ENCODE measurements at places on chromosomes 12 and 14.

DNA sequence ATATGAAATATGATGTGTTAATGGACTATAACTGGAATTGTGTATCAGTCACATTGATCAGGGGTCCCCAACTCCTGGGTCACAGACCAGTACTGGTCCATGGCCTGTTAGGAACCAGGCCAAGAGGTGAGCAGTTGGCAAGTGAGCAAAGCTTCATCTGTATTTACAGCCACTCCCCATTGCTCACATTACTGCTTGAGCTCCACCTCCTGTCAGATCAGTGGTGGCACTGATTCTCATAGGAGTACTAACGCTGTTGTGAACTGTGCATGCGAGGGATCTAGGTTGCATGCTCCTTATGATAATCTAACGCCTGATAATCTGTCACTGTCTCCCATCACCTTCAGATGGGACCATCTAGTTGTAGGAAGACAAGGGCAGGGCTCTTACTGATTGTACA is 72.3 kb downstream of the CDK17 start:
- DNase-seq: no peak

DNA sequence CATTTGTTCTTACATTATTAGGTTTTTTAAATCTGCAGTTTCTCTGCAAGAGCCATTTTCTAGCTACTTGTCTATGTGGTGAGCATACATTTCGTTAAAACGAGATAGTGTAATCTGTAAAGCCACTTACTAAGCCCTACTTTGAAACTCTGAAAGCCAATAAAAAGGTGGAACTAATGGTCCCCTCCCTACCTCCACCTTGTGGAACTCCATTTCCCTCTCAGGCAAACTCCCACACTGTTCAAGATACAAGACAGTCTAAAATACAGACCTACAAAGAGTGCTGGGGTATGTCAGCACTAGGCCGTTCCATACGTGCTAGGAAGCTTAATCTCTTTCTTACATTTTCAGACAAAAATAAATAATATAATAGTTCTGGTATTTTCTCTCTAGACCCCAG is 74.1 kb downstream of the DUSP6 start:
- no peak for DNase-seq

GRCh38 chr12:97324471-97324870 is 138.1 kb upstream of the RMST start:
- DNase-seq: no peak

DNA sequence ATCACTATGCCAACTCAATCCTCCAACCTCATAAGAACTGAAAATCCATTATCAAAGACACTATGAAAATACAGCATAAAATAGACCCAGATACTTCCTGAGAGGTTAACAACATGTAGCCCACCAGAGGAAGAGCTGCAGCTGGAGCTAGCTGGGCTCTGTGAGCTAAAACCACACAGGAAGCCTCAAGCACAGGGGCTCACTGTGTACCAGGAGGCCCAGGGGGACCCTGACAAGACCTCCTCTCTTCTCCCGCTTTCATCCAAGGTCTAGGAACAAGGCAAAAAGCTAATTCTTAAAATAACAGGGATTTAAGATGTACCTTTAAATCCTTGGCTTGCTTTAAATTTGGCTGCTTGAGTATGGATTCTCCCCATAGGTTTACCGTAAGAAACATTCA is 53.6 kb downstream of the EIF2S3B start:
- no peak for DNase-seq

DNA sequence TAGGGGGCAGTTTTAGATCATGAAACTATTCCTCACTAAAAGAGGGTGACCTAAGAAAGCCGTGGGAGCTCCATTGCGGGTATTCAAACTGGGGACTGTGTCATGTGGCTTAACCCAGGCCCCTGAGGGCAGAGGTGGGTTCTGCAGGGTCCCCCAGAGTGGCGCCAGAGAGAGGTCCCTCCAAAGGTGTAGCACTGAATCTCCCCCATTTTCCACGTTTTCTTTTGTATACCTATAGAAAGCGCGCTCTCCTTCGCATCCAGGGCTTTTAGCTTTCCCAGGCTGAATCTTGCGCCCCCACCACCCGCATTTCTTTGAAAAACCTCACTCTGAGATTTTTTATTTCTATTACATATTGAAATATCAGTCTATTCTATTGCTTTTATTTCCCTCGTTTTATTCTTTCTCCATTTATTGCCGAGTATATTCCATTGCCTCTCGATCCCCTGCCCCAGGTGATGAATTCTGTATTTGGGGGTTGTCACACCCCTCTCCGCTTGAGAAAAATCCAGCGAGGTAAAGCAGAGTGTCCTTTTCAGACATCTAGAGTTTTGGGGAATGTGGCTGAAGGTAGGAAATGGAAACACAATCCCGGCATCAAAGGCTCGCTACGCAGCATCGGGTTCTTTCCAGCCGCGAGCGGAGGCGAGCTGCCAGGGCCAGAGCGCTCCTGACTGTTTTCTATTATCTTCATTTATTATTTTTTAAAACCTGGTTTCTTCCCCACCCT is 870 bp upstream of the HOXC13 start:
- no peak for DNase-seq

GRCh38 chr14:41785696-41786095 is 179.0 kb downstream of the LRFN5 start:
- no peak for DNase-seq

GRCh38 chr12:68358532-68359485 is 26.6 kb upstream of the MDM1 start:
- DNase-seq: peak; percentile 88

DNA sequence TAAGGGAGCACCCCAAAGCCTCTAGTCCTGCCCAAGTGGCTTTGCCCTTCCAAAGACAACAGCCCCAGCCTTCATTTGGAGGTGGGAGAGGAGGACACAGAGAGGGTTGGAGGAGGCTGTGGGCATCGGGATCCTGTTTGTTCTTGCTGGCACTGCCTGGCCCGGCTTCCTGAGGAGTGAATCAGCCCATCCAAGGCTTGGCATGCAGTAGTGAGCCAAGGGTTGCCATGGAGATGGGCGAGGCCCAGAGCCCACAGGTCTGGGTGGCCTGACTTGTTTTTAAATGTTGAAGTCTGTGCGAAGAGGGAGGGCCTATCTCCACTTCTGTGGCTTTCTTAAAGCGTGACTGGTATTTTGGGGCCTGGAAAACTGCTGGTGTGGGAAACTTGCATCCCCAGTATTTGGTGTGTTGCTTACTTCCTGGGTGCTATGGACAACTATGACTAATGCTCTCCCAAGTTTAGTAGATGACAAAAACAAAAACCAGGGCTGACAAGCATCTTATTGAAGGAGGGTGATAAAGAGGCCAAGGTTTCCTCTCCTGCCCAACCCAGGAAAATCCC is 15.8 kb downstream of the CD9 start:
- DNase-seq: peak; percentile 91

GRCh38 chr12:131088701-131089530 is 135.2 kb downstream of the ADGRD1 start:
- DNase-seq: no peak

- DNase-seq: no peak
Observed at GRCh38 chr12:32030151-32030550, 70.9 kb downstream of the RESF1 start.

- no peak for DNase-seq
Observed at GRCh38 chr12:19299765-19300164, 139.5 kb upstream of the AEBP2 start.

DNA sequence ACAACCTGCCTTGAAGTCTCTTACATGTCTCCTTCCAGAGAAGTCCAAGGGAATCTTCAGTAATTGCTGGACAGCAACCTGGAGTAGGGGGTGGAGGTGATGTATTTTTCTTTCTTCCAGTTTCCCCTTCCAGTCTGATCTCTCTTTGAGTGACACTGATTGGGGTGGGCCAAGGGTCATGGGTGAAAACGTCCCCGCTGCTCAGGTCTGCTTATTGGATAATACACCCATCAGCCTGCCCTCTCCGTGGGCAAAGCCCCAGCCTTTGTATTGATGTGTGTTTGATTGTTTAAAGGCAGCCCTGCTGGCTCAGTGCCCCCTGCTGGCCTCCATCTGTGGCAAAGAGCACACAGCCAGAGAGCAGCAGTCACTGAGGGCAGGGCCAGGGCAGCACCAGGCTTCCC is 35.7 kb upstream of the ATP2A2 start:
- DNase-seq: no peak

GRCh38 chr12:39736406-39736805 is 116.8 kb upstream of the ABCD2 start:
- DNase-seq: no peak

GRCh38 chr12:121620333-121620891 is 5.9 kb upstream of the ORAI1 start:
- no peak for DNase-seq

DNA sequence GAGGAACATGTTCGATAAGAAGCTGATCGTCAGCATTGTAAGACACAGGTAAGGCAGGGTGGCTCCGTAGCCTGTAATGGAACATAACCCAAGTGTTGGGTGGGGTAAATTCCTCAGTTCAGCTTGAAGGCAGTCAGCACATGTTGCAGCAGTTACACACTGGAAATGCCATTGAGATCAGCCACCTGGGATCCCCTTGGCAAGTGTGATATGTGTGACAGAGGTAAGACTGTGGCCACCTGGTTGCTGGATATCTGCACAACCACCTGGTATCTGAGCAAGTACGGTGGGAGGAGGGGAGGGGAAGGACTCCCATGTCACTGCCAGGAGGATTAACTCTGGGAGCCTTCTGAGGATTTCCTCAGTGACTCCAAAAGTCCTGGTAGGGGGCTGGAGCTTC is 158.0 kb upstream of the CAND1 start:
- no peak for DNase-seq

DNA sequence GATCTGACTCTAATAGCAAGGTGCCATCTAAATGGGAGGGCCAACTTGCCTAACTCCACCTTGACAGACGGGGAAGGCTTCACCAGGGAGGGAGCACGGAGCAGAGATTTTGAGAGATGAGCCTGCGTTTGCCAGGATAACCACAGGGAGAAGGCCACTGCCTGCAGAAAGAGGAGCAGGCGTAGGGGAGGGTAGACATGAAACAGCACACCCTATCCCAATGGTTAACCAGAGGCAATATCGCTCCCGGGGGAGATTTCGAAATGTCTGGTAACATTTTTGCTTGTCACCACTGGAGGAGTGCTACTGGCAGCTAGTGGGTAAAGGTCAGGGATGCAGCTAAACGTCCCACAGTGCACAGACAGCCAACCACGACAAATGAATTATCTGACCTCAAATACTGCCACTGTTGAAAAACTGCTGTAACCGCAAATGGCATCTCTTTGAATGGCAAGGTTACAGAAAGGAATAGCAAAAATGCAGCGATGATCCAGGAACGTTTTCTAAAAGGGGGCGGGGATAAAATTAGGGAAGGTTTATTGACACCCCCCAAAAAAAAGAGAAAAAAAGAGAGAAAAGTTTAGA is 126.0 kb upstream of the ATF7IP start:
- peak; percentile 83 for DNase-seq

- no peak for DNase-seq
Observed at GRCh38 chr14:38887696-38888095, 215.3 kb downstream of the SEC23A start.

GRCh38 chr14:60622210-60622916 is 26.9 kb downstream of the SIX1 start:
- peak; percentile 37 for DNase-seq

- no peak for DNase-seq
Observed at GRCh38 chr14:99664058-99664936, 19.4 kb downstream of the HHIPL1 start.

DNA sequence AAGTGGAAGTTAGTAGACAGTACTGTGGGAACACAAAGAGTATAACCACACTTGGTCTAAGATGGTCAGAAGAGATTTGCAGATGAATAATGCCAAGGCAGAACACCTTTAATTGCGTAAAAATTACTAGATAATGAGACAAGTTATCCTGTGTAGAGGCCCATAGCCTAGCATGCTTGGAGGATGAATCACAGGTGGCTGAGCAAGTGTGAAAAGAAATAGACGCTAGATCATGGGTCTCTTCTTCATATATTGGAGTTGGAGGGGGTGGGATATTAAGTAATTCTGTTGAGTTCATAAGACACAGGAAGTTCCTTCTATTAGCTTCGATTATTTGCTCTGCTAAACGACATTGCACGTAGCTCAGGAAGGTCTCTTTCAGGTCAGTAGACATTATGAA is 454.3 kb upstream of the LMO3 start:
- no peak for DNase-seq

DNA sequence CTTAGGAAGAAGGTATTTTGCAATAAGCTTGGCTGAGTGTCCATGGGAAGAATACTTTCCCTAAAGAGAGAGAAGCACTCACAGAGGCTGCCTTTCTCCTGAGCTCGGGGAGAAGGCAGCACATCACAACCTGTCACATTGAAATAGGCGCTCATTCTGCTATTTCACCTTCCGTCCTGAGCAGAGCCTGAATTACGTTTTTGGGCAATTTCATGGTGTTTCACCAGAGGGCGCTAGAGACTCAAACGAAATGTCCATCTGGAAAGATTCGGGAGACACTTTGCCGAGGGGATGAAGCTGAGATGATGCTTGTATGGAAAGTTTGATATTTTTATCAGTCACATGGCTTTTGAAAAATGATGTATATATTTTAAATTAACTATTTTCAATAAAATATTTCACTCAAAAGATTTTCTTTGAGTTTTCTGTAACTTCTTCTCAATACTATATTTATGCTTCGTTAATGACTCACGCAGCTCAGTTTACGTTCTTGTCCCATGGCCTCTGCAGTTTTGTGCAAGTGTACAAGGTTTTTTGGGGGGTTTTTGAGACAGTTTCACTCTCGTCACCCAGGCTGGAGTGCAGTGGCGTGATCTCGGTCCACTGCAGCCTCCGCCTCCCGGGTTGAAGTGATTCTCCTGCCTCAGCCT is 17.4 kb upstream of the B4GALNT3 start:
- peak; percentile 58 for DNase-seq

DNA sequence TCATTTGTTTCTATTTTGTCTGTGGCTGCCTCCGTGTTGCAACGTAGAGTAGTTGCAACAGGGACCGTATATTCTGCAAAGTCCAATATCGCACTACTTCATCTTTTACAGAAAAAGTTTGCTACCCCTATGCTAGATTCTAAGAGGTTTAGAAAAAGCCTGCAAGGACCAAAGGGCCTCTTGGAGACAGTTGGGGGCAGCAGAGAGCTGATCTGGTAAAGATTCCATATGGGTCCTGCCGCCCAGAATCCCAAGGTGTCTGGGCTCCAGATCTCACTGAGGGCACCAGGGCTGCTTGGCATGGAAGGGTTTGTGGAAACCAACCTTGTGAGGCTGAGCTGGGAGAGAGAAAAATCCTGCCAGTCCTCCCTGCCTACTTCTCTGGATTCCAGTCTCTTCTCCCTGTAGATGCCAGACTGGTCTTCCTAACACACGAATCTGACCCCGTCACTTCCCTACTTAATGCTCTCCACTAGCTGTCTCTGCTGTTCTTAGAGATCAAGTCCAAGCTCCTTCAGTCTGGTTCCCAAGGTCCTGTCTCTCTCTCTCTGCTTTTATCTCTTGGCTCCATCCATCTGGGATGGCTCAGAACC is 74.6 kb downstream of the GLRX5 start:
- DNase-seq: peak; percentile 36

- DNase-seq: no peak
Observed at GRCh38 chr14:102764220-102764671, 13.0 kb upstream of the TRAF3 start.

- DNase-seq: no peak
Observed at GRCh38 chr12:71455028-71455737, 15.6 kb downstream of the LGR5 start.

- no peak for DNase-seq
Observed at GRCh38 chr12:74790931-74791330, 253.3 kb downstream of the ATXN7L3B start.
